ENCODE measurements at places on chromosomes 6 and 20.
A peak's percentile ranks its signal among the peaks of the same experiment; 100 is the strongest.

DNA sequence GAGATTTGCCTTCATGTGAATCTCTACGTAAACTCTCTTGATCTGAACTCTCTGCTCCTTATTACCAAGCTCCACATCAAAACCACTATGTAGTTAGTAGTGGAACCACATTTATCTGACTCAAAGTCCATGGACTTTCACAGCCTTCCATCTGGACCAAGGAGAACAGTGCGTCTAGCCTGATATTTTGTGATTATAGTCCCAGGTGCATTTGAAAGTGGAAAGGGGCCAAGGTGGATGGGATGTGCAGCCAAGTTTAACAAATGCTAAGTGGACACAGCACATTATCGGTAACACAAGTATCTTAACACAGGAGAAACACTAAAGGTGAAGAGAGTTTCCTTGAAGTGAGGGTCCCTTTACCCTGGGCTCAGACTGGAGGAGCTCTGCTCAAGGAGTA, 281.2 kb upstream of the SGK1 start:
- DNase-seq, result no peak

DNA sequence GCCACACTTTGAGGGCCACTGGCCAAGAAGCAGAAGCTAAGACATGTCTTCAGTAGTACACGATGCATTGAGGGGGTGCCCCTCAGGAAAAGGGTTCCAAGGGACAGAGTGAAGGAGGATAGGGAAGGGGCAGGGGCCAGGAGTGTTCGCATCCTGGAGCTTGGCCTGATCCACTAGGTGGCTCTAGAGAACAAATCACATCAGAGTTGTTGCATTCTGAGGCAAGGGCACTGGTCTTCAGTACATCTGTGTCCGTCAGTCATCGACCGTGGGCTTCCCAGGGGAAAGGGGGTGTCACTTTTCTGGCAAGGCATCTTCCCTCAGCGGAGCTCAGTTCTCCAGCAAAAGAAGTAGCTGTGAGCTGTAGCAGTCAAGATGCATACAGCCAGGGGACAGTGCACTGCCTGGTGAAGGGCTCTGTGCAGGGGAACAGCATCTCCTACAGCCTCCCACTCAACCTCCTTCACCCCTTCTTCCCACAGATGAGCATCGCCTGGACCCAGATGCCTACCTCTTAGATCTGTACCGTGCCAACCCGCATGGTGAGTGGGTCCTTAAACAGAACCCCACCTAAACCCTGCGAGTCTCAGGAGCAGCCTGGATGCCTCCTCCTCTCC, 47.8 kb downstream of the ARHGAP40 start:
- DNase-seq, result peak; percentile 12

- DNase-seq, result no peak
These were observed 218.7 kb downstream of the FUT9 start for GRCh38 chr6:96234444-96234843.

- no peak for DNase-seq
These were observed 817.5 kb upstream of the SLC35B3 start for GRCh38 chr6:9252799-9253198.

DNA sequence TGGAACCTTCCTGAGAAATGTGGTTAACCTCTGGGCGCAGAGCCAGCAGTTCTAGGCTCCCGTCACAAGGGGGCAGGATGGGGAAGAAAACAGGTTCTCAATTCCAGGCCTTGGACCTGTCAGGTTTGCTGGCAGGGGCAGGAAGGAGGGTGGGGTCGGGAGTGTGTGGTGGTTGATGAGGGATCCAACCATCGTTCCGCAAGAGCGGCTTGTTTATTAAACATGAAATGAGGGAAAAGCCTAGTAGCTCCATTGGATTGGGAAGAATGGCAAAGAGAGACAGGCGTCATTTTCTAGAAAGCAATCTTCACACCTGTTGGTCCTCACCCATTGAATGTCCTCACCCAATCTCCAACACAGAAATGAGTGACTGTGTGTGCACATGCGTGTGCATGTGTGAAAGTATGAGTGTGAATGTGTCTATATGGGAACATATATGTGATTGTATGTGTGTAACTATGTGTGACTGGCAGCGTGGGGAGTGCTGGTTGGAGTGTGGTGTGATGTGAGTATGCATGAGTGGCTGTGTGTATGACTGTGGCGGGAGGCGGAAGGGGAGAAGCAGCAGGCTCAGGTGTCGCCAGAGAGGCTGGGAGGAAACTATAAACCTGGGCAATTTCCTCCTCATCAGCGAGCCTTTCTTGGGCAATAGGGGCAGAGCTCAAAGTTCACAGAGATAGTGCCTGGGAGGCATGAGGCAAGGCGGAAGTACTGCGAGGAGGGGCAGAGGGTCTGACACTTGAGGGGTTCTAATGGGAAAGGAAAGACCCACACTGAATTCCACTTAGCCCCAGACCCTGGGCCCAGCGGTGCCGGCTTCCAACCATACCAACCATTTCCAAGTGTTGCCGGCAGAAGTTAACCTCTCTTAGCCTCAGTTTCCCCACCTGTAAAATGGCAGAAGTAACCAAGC, 29.6 kb downstream of the SRSF3 start:
- DNase-seq, result peak; percentile 81

DNA sequence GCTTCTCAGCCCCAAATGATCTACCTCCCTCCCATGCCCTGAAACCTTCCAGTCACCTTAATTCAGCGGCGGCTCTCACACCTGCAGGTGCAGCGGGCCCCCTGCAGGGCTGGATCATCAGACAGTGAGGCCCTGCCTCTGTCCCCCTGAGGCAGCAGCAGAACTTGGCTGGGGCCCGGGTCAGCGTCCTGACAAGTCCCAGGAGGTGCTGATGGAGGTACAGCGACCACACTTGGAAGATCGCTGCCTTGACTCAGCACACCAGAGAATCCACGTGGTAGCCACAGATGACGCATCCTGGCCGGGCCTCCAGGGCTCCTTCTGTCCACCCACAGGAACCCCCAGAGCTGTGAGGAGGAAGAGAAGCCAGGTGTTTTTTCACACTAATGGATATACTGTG, 116.4 kb upstream of the THBS2 start:
- no peak for DNase-seq

Data from suppressor macrophage treated with lipopolysaccharide for 1 hour (primary cell).